ENCODE measurements at places on chromosomes 1 and 21.
A peak's percentile ranks its signal among the peaks of the same experiment; 100 is the strongest.

DNA sequence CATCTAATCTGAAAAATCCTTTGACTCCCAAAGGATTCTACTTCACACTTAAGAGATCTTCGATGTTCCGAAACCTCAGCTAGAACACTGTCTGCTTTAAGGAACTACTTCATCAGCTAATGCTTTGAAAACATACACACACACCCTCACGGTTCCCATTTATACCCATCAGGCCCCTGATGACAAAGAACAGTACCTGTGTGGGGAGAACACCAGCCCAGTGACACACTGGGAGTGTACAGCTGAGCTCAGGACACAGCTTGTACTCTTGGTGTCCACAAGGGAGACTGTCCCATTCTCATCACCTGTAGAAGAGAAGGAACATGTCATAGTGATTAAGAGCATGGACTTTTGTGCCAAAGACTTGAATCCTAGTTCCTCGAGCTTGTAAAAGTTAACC lies 6.6 kb downstream of the WDR77 start:
- no peak for DNase-seq

- DNase-seq: no peak
Observed at GRCh38 chr1:60696512-60696911, 385.8 kb upstream of the NFIA start.

- no peak for DNase-seq
Observed at GRCh38 chr1:15141935-15142539, 11.5 kb upstream of the TMEM51 start.

DNA sequence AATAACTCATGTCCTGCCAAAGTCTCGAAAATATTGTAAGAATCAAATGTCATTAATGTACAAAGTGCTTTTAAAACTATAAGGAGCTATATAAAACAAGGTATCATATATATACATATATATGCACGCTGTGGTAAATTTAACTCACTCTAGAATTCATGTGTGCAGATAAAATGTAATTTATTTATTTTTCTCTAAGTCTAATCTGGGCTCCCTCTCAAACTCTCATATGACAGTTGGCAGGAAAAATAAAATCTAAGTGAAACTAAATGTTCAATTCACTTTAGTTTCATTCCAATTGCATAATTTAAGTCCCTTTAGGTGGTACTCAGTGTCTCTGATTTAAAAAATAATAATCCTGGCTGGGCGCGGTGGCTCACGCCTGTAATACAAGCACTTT lies 372.0 kb upstream of the DAB1 start:
- DNase-seq: no peak

- peak; percentile 1 for DNase-seq
Observed at GRCh38 chr1:17168091-17168876, 36.6 kb upstream of the PADI1 start.

GRCh38 chr1:27529704-27530018 lies 39.7 kb upstream of the WASF2 start:
- no peak for DNase-seq
